SHP77 (cell line): ENCODE measurements at places on chromosomes 7 and 10.

- DNase-seq, result no peak
These were observed 78.6 kb upstream of the MPP7 start for GRCh38 chr10:28381466-28381865.

GRCh38 chr10:111299037-111299436 is 222.2 kb downstream of the ADRA2A start:
- DNase-seq, result no peak

DNA sequence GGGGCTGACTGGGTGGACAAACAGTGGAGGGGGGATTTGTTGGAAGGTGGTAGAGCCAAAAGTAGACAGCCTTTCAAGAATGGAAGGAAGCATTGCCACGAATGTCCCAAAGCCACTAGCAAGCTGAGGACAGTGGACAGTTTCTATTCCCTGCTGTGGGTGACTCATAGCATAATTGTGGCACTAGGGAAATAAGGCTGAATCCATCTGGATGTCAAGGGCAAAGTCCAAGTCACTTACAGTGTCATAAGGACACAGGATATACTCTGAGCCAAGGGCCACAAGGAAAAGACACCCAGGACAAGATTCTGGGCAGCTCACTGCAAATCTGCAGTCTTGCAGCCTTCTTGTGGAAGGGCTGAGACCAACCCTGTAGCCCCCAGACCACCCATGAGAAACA is 79.7 kb downstream of the FRMPD2 start:
- no peak for DNase-seq

GRCh38 chr10:14425034-14425433 is 94.3 kb upstream of the FRMD4A start:
- no peak for DNase-seq

DNA sequence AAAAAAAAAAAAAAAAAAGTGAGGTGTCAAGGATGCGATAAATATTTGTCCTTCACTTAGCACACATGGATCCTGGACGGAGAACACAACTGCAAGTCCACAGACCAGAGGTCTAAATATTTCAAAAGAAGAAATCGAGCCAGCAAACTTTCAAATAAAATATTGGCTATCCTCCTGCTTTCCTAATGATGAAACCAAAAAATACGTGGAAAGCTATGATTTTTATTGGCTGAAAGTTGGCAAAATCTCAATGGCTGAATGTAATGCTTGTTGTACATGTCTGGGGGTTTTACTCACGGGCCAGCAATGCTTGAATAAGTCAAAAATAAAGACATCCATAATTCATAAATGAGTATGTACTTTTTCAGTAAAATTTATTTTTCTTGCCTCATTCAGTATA is 19.0 kb upstream of the MGMT start:
- DNase-seq, result no peak

DNA sequence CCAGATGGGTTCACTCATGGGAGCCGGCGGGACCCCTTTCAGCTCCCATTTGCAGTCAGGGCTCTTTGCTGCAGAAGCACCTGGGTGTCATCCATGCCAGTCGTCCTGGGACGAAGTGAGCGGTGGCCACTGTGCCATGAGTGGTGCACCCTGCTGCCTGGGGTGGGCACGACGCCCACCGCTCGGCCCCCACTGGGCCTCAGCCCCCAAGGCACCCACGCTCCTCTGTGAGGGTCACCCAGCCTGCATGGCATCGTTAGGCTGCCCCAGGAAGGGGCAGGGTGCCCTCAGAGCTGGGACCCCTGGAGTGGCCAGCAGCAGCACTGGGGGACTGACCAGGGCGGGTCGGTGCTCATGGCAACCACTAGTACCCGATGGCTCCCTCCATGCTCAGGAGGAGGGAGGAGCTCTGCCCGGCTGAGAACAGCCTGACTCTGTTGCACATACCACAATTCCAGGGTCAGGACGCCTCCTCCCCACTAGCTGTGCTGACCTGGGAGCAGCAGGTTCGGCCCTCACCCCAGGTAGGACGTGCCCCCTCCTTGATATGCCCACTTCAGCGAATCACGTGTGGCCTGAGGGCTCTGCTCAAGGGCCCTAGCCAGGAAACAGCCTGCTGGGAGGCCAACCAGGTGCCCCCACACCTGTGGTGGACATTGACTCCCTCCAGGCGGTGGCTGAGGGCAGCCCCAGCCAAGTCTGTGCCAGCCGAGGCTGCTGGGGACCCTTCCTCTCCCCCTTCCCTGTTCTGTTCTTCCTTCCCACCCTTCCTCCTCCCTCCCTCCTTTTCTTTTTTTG is 28.5 kb upstream of the CFAP46 start:
- DNase-seq, result no peak

DNA sequence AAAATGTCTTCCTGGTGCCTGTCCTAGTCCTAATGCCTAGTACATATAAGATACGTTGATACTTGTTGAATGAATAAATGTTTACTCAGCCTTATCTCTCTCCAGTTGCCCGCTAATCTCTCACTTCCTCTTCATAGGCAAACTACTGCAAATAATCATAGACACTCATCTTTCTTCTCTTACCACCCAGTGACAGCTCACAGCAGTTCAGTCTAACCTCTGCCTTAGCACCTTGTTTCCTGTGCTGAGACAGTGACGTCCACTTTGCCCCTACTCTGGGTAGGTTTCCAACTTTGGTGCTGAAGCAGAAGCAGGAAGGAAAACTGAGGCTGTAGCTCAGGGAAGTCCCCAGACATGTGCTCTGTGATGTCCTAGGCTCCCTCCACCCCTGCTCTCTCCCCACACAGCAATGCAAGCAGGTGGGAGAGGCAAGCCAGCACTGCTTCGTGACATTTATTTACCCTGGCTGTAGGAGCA is 45.5 kb upstream of the RHOBTB1 start:
- DNase-seq, result no peak

- no peak for DNase-seq
These were observed 35.1 kb upstream of the AKR1C2 start for GRCh38 chr10:5038733-5039132.

GRCh38 chr10:80501381-80501912 is 36.3 kb upstream of the SH2D4B start:
- DNase-seq, result no peak

DNA sequence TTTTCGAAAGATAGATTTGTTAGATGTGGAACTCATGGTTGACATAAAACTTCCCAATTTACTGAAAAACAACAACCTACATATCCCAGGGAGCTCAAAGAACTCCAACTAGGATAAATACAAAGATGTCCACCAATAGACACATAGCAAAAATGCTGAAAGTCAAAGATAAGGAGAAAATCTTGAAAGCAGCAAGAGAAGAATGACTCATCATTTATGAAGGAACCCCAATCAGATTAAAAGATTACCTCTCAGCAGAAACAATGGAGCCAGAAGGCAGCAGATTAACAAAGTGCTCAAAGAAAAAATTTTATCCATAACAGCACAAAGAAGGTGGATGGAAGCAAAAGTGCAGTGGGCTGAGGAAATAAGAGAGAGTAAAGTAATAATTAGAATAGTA is 908.6 kb downstream of the SORCS3 start:
- DNase-seq, result no peak

DNA sequence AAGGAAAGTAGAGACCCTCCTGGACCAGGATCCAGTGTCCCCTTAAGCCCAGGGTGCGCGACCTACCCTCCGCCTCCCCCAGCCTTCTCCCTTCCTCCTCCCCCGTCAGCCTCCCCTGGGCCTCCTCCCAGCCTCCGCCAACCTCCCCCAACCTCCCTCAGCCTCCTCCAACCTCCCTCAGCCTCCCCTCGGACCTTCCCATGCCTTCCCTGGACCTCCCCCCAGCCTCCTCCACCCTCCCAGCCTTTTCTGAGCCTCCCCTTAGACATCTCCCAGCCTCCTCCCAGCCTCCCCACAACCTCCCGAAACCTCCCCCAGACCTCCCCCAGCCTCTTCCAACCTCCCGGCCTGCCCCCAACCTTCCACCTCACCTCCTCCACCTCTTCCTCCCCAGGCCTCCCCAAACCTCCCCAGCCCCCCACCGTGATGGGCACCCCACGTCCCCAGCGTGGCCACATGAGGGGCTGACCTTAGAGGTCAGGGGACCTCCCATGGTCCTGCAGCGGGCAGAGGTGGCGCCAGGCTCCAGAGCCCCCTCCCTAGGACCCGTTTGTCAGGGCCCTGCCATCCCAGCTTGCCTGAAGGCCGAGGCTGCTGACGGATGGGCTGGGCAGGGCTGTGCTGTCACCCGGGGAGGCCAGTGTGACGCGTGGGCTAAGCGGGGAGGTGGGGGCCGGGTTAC is 18.8 kb downstream of the FAM20C start:
- DNase-seq, result no peak

- DNase-seq, result no peak
These were observed 98.9 kb upstream of the KIF5B start for GRCh38 chr10:32155075-32155516.
